Foreskin melanocyte (primary cell): ENCODE measurements at places on chromosomes 1 and 21.

DNA sequence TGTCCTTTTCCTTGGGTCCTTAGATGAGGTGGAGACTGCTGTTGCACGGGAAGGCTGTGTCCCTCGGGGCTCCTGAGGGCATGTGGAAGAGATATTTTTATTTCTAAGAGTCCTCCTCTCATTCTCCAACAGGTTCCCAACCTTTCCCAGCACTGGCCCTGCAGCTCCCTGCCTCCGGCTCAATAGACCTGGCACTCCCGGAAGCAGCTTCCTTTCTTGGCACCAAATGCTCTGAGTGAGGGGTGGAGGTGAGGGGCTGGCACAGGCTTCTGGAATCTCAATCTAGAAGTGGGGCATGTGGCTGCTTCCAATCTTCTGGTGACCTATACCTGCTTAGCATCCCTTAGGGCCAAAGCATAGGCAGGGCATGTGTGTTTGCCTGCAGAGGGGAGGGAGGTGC, 4.5 kb downstream of the ETV3L start:
- no peak for DNase-seq

- no peak for DNase-seq
Measured at GRCh38 chr1:165844114-165844798, 16.8 kb downstream of the UCK2 start.

- DNase-seq = no peak
Measured at GRCh38 chr1:154749078-154749760, 120.9 kb downstream of the KCNN3 start.

- peak; percentile 4 for DNase-seq
Measured at GRCh38 chr1:192401825-192402224, 85.0 kb downstream of the RGS21 start.
